Body of pancreas (tissue), 4 donors: ENCODE measurements at places on chromosomes 12 and 14. TPM values are rescaled to one million over a fixed set of nuclear protein-coding genes. Genes with fewer than 3 reads are reported as not detected.

GRCh38 chr12:113891739-113892520 lies 74.2 kb downstream of the RBM19 start:
- no peaks in the 10 kb centered on the region for H3K4me1 ChIP-seq
- DNase-seq = no peak
- H3K36me3 ChIP-seq = no peaks in the 10 kb centered on the region
- H3K4me3 ChIP-seq = no peak overlapping the region

- H3K27ac ChIP-seq = no peak overlapping the region
- no peak for DNase-seq
- no peak overlapping the region for H3K4me3 ChIP-seq
- no peaks in the 10 kb centered on the region for H3K36me3 ChIP-seq
- H3K4me1 ChIP-seq = peaks cover 9% of the 10 kb centered on the region
These were observed 1.2 kb upstream of the KRT4 start for GRCh38 chr12:52815161-52815560.

DNA sequence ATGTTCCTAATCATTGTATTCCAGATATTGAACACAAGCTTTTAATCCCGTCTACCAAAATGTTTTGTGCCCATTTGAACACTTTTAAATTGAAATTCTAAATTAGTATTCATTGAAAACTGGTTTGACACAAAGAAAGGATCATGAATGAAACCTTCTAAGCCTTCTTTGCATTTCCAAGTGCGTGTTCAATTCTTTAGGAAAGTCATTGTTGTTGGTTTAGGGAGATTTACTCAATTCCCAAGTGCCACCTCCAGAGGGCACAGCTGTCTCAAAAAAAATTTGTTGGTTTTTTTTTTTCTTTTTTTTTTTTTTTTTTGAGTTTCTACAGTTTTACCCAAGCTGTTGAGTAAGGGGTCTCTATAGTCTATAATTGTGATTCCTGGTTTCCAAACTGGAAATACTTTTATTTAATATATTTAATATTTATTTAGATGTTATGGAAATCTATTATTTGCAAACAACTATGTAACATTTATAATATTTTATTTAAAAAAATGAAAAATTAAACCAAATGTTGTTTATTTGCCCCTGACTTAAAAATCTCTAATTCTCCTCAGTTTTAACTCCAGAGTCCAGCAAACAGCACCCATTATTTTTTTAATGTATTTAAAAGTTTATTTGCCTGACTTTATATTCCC lies 79.9 kb downstream of the NEDD1 start:
- H3K36me3 ChIP-seq = no peaks in the 10 kb centered on the region
- peaks cover 10% of the 10 kb centered on the region for H3K4me1 ChIP-seq
- no peak overlapping the region for H3K27ac ChIP-seq
- peak; percentile 22 for DNase-seq
- no peak overlapping the region for H3K4me3 ChIP-seq

GRCh38 chr12:69091442-69092017 lies 147.8 kb upstream of the CPSF6 start:
- H3K27ac ChIP-seq = no peak overlapping the region
- H3K4me1 ChIP-seq = no peaks in the 10 kb centered on the region
- no peaks in the 10 kb centered on the region for H3K27me3 ChIP-seq
- H3K36me3 ChIP-seq = no peaks in the 10 kb centered on the region

The SEC23A gene
- 62.3 TPM for total RNA-seq

The LRRC43 gene
- total RNA-seq = 2.3 TPM
